Activated CD4-positive, alpha-beta memory T cell treated with anti-CD3 and anti-CD28 coated beads for 36 hours (primary cell): ENCODE measurements at places on chromosomes 16 and 17. TPM values are rescaled to one million over a fixed set of nuclear protein-coding genes. Genes with fewer than 3 reads are reported as not detected.
A peak's percentile ranks its signal among the peaks of the same experiment; 100 is the strongest.

FSCN2 gene
- total RNA-seq: 0.33 TPM

- H3K4me1 ChIP-seq: no peaks in the 10 kb centered on the region
- DNase-seq: peak; percentile 68
- H3K27me3 ChIP-seq: peaks cover 6% of the 10 kb centered on the region
- H3K36me3 ChIP-seq: no peaks in the 10 kb centered on the region
These were observed 15.4 kb upstream of the KATNB1 start for GRCh38 chr16:57720142-57720575.

TLCD1 gene
- 9.1 TPM for total RNA-seq

PMFBP1 gene
- 0.19 TPM for total RNA-seq

CD7 gene
- total RNA-seq: 570 TPM

VWA3A gene
- 0.05 TPM for total RNA-seq

DNA sequence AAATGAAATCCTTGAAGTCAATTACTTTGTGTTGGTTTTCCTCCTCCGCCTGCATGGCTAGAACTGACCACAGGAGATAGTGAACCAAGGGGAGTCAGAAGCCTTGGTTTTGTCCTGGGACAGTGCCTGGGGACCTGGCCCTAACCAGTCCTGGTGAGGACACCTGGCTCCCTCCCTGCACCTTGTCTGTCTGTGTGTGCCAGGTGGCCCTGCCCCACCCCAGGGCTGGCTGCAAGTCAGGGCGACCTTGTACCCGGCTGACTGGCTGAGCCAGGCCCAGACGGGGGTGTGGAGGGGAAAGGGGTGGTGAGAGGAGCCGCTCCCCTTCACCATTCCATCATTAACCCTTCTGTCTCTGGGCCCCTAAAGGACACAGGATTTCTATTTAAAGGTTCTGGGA lies 3.4 kb downstream of the RAPGEFL1 start:
- no peaks in the 10 kb centered on the region for H3K27me3 ChIP-seq
- peaks cover 3% of the 10 kb centered on the region for H3K36me3 ChIP-seq
- no peak overlapping the region for H3K27ac ChIP-seq

CCL23 gene
- total RNA-seq: not detected

DNA sequence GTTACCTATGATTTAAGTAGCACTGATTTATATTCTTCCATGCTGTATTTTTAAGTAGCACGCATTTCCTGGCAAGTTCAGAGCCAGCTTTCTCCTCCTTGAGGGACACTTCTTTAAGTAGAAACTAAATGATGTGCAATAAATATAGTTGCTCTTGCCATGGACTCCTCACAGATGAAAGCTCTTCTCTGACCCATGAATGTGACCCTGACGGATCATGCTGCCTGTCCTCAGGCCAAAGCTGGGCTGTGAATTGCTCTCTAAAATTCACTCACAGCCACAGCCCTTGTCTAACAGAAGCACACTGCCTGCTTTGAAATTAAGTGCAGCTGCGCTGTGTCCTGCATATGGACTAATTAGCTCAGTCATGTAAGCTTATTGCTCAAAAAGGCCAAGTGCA lies 438.8 kb downstream of the PMP22 start:
- H3K4me1 ChIP-seq: no peaks in the 10 kb centered on the region
- H3K27me3 ChIP-seq: peaks cover 8% of the 10 kb centered on the region
- DNase-seq: no peak

- H3K36me3 ChIP-seq: no peaks in the 10 kb centered on the region
- no peak overlapping the region for H3K27ac ChIP-seq
- H3K4me3 ChIP-seq: no peak overlapping the region
These were observed 3.7 kb upstream of the CACNA1H start for GRCh38 chr16:1149101-1149636.

GRCh38 chr16:84670063-84670462 lies 21.8 kb downstream of the KLHL36 start:
- H3K27me3 ChIP-seq: no peaks in the 10 kb centered on the region
- no peak overlapping the region for H3K27ac ChIP-seq
- H3K36me3 ChIP-seq: peaks cover 4% of the 10 kb centered on the region
- DNase-seq: no peak
- H3K4me1 ChIP-seq: peaks cover 1% of the 10 kb centered on the region

DNA sequence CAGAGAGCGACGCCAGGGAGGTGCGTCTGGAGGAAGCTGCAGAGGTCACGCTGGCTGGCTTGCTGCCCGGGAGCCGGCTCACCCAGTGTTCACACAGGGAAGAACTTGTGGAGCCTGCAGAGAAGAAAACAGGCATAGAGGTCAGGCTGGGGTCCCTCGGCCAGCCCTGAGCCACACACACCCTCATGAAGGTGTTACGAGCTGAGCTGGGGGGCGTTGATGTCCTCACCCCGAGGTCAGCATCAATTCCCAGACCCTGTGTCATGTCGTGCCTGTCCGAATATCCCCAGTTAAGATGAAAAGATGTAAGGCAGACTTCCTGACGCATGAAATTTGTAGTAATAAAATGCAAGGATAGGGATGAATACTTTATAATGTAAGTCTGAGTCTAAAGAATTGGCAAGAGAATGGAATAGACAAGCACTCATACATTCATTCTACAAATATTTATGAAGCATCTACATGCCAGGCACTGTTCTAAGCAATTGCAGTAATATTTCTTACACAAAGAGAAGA lies 77.1 kb downstream of the USP31 start:
- no peak overlapping the region for H3K4me3 ChIP-seq
- H3K4me1 ChIP-seq: no peaks in the 10 kb centered on the region
- H3K27ac ChIP-seq: no peak overlapping the region
- H3K36me3 ChIP-seq: peaks cover 33% of the 10 kb centered on the region
- no peak for DNase-seq
- no peaks in the 10 kb centered on the region for H3K27me3 ChIP-seq

GRCh38 chr17:63262751-63263476 lies 183.2 kb downstream of the CYB561 start:
- no peak overlapping the region for H3K4me3 ChIP-seq
- H3K36me3 ChIP-seq: no peaks in the 10 kb centered on the region
- DNase-seq: no peak

- H3K27ac ChIP-seq: no peak overlapping the region
- H3K4me3 ChIP-seq: no peak overlapping the region
- H3K27me3 ChIP-seq: peaks cover 2% of the 10 kb centered on the region
- H3K36me3 ChIP-seq: no peaks in the 10 kb centered on the region
These were observed 55.4 kb downstream of the COPRS start for GRCh38 chr17:31803494-31804213.

GPR139 gene
- total RNA-seq: not detected

DNA sequence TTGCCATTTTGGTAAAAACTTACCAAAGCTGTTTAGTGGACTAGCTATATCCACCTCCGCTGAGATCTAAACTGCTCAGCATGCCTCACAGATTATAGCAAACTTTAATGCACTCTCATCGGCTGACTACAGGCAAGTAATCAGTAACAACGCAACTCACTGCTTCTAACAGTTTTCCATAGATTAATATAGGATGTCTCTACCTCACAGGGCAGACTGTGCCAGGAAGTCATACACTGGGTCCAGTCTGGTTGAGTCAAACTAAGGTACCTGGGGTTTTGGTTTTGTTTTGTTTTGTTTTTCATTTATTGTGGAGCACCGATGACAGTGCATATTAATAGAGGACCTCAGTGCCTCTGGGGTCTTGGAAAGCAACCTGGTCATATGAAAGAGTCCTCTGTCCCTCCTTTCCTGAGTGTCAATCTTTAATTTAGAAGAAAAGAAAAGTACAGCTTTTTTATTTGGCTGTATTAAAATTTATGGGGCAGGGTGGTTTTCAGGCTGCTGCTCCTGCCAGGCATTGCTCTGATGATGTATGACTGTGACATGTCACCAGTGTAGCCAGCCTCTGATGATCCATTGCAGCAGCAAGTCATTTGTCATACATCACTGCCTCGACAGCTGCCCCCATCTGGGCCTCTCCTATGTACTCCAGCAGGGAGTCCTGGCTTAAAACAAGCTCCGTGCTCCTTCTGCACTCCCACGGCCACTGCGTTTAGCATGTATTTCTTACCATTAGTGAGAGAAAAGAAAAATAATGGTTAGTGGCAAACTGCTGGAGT lies 854.1 kb downstream of the KCNJ2 start:
- no peak for DNase-seq
- no peak overlapping the region for H3K4me3 ChIP-seq
- no peaks in the 10 kb centered on the region for H3K4me1 ChIP-seq
- H3K27me3 ChIP-seq: no peaks in the 10 kb centered on the region

ARHGAP27 gene
- total RNA-seq: 44.3 TPM

KCNG4 gene
- total RNA-seq: not detected

DNA sequence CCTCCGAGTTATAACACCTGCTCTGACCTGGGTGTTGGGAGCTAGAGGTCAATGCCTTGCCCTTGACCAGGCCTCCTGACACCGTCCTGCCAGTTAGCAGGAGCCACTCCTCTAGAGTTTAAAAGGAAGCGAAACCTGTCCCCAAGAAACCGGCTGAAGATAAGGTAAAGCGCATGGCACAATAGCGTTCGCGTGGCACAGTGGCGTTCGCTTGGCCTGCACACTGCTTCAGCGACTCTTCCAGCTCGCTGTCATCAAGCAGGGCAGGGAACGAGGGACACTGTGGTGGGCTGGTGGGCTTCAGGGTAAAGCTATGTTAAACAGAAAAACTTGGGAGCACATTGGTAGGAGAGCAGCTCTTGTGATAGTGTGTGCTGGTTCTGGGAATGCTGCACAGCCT lies 28.2 kb upstream of the ETV4 start:
- no peak overlapping the region for H3K4me3 ChIP-seq
- no peaks in the 10 kb centered on the region for H3K36me3 ChIP-seq
- no peak overlapping the region for H3K27ac ChIP-seq
- DNase-seq: no peak
- peaks cover 2% of the 10 kb centered on the region for H3K27me3 ChIP-seq

DNA sequence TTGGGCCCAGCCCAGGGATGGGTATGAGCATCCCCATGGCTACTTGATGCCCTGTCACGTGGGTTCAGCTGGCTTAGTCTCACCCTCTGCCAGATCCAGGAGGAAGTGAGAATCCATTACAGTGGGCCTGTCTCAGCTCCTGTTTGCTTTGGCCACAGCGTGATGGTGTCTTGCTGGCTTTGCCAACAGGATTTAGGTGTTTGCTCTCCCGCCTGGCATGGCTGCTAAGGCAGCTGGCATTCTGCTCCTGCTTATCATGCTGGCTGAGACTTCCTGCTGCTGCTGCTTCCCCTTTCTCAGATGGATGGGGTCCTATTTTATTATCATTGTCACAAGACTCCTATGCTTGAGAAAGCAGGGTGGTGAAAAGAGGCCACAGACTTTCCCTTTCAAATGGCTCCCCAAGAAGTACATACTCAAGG lies 28.3 kb upstream of the HOXB13 start:
- peaks cover 76% of the 10 kb centered on the region for H3K27me3 ChIP-seq
- DNase-seq: no peak
- peaks cover 13% of the 10 kb centered on the region for H3K4me1 ChIP-seq
- no peaks in the 10 kb centered on the region for H3K36me3 ChIP-seq

DNA sequence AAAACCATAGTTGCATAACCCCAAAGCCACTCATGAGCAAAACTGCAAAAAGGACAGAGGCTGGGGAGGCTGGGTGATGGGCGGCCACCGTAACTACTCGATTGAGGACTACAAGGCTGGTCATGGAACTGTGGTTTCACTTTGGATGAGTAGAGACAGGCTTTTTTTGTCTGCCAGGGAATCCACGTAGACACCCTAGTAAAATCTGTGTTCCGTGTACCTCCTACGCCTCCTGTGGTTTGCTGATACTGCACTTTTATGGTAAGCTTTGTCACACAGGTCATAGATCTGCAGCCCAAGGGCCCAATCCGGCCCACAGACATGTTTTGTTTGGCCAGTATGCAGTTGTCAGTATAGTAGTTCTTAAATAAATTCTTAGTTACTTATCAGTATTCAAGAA lies 2.2 kb upstream of the TLCD3B start:
- no peak overlapping the region for H3K27ac ChIP-seq
- peak; percentile 68 for DNase-seq
- no peaks in the 10 kb centered on the region for H3K36me3 ChIP-seq
- H3K27me3 ChIP-seq: peaks cover 41% of the 10 kb centered on the region
- no peak overlapping the region for H3K4me3 ChIP-seq
- H3K4me1 ChIP-seq: peaks cover 23% of the 10 kb centered on the region

GRCh38 chr17:36597226-36597625 lies 4.2 kb upstream of the MRM1 start:
- H3K27ac ChIP-seq: no peak overlapping the region
- no peaks in the 10 kb centered on the region for H3K27me3 ChIP-seq
- peaks cover 4% of the 10 kb centered on the region for H3K36me3 ChIP-seq
- H3K4me1 ChIP-seq: peaks cover 18% of the 10 kb centered on the region

LCMT1 gene
- total RNA-seq: 47.2 TPM

DNA sequence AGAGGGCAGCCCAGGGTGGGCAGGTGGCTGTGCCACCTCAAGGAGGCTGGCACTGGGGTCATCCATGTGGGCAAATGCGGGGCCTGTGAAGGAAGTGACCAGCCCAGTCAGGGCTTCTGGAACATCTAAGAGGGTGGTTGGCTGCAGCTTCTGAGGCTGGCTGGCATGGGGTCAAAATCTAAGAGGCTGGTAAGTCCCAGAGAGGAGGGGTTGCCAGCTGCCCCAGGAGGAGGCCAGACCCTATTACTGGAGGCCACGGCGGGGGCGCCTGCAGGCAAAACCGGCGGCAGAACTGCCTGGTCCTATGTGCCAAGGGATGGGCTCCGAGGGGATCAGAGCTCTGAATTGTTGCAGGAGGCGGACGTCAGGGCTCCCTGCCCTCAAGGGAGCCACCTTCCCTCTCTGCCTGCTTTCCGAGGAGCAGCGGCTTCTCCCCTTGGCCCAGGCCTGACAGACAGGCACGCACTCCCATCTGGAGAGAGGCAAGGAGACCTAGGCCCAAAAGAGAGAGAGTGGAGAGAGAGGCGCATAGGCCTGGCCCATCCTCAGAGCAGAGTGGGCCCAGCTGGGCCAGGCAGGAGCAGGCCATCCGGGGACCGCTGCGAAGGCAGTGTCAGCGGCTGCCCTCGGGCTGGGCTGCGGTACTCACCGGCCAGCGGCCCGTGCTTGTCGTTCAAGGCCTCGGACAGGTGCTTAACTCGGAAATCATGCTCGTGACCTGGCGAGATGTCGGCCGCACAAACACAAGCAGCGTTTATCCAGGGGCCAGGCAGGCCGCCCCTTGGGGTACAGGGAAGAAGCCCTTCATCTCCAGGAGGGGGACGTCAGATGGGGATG lies 10.9 kb downstream of the ZACN start:
- H3K27ac ChIP-seq: no peak overlapping the region
- H3K4me1 ChIP-seq: no peaks in the 10 kb centered on the region
- H3K4me3 ChIP-seq: no peak overlapping the region
- no peaks in the 10 kb centered on the region for H3K27me3 ChIP-seq
- no peak for DNase-seq
- peaks cover 21% of the 10 kb centered on the region for H3K36me3 ChIP-seq

GRCh38 chr16:180101-180675 lies at the start of gene HBQ1:
Gene HBQ1, plus strand, starts transcription at chr16:180459. Its CDS starts 28 bp downstream, at chr16:180487.
- peaks cover 28% of the 10 kb centered on the region for H3K27me3 ChIP-seq
- no peaks in the 10 kb centered on the region for H3K36me3 ChIP-seq
- H3K27ac ChIP-seq: no peak within 1 kb of the TSS
- peak within 1 kb of the TSS; percentile 20 for H3K4me3 ChIP-seq
- DNase-seq: peak; percentile 30

FBXW10 gene
- not detected for total RNA-seq

CIITA gene
- 3.2 TPM for total RNA-seq

- DNase-seq: no peak
- H3K27me3 ChIP-seq: peaks cover 16% of the 10 kb centered on the region
- H3K4me3 ChIP-seq: no peak overlapping the region
- H3K36me3 ChIP-seq: no peaks in the 10 kb centered on the region
These were observed 12.5 kb upstream of the MAF start for GRCh38 chr16:79613009-79613408.
